ENCODE measurements at places on chromosomes 5 and 9. TPM values are rescaled to one million over a fixed set of nuclear protein-coding genes. Genes with fewer than 3 reads are reported as not detected.

The DBH gene
- not detected for total RNA-seq

- DNase-seq, result no peak
Measured at GRCh38 chr5:139796061-139796806, 626 bp downstream of the PSD2 start.

GRCh38 chr5:147949711-147950573, 43.6 kb upstream of the C5orf46 start:
- no peak for DNase-seq

- DNase-seq, result no peak
Measured at GRCh38 chr9:107874591-107875369, 385.2 kb upstream of the KLF4 start.

DNA sequence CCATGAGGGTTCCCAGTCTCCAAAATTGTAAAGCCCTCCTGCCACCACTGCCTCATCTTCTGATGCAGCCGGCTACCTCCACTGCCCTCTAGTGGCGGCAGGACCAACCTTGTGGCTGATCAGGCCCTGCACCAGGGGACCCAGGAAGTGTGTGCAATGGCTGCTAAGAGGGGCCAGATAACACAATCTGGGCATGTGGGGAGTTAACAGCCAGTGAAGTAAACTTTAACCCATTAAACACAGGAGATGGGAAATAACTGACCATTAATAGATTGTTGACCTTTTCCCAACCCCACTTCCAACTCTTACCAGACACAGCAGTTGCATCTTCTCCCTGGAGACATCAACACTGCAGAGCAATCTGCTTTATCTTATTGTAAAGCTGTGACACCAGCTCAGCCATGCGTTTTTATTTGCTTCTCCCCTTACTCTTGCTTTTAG, 63.3 kb downstream of the FREM1 start:
- peak; percentile 11 for DNase-seq

- no peak for DNase-seq
Measured at GRCh38 chr5:26388976-26389375, 649.4 kb downstream of the CDH9 start.

- DNase-seq, result no peak
Measured at GRCh38 chr5:32565145-32565544, 20.2 kb upstream of the SUB1 start.

GRCh38 chr5:156328161-156328560, 1.2 kb downstream of the SGCD start:
- DNase-seq, result no peak

DNA sequence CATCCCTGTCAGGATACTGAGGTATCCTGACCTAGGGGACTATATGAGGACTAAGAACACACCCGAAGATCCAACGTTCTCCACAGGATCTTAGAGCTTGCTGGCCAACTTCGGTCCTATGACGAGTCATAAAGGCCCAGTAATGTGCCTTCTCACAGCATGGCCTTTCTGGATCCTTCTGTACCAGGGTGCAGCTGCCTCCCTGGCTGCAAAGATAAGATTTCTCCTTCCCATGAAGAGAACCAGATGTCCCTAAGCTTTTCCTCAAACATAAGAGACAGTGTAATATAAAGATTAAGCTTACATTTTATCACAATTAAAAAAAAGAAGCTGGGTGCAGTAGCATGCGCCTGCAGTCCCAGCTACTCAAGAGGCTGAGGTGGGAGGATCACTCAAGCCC, 18.3 kb downstream of the EPB41L4B start:
- no peak for DNase-seq
